ENCODE measurements at places on chromosomes 1 and 21.

DNA sequence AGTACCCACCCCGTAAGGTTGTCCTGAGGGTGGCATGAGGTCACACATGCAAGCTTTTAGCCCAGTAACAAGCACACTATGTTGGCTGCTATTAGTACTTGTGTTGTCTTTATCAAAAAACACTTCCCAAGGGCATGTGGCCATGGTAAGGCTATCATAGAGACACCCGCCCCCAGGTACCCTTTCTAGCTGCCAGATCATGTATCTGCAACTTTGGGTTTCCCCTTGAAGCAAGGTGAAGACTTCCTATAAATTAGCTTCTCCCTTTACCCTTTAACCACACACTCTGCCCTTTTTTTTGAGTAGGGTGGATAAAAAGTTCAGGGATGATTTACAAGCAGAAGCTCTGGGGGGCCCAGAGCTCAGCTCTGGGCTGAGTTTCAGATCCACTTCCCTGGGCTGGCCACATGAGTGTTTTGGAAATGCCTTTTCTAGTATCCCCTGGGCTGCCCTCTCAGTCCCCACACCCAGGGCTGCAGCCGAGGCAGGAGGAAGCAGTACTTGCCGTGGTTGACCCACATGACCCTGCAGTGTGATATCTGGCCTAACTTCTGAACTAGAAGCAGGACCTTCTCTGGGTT lies 2.0 kb downstream of the ZDHHC18 start:
- no peak for DNase-seq

GRCh38 chr1:92663775-92664174 lies 121.1 kb downstream of the EVI5 start:
- no peak for DNase-seq

DNA sequence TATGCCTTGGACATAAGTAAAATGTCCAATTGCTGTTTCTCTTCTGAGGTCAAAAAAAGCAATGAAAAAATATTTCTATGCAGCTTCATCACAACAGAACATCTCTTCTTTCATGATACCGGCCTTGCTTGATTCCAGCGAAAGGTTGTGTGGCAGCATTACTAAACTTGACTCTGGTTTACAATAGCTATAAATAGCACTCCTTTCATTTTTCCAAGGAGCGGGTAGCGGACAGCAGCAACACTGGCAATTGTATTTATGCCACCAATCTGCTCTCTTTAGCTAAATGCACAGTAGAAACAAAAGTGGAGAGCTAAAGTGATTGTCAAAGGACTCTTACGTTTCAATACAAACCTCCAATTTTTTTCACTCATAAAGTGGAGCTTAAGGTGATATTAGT lies 7.5 kb upstream of the DAB1 start:
- DNase-seq = no peak

- DNase-seq = no peak
Measured at GRCh38 chr1:235008239-235008638, 120.4 kb downstream of the TOMM20 start.

DNA sequence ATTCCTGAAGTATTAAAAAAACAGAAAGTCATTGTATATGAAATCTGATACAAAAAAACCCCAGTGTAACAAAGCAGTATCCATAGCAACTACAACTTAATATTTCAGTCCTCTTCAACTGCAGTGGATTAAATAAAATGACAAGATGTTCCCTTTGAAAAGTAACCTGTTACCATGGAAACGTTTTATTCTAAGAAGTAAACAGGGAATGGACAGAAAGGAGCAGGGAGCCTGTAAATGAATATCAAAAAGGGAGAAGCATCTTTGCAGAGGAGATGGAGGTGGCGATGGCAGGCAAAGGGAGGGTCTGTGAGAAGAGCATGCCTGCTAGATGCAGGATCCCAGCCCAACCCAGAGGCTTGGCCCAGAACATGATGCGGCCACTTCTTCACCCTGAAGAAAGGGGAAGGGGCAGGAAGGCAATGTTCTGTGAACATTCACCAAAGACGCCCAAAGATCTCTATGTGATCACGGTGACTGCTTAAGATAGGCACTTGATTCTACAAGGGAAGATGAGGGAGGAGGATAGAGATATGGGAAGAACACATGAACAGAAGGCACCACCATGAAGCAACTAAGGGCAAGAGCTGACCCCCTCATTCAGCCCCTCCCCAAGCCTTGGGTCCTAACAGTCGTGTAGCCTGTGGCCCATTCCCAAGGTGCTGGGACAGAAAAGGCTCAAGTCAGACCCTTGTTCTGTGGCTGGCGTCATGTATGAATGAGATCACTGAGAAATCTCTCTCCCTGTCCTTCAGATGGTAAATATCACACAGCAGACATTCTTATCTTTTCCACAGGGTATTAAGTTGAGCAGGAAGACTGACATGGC lies 200.0 kb downstream of the SLC45A1 start:
- DNase-seq = peak; percentile 19

DNA sequence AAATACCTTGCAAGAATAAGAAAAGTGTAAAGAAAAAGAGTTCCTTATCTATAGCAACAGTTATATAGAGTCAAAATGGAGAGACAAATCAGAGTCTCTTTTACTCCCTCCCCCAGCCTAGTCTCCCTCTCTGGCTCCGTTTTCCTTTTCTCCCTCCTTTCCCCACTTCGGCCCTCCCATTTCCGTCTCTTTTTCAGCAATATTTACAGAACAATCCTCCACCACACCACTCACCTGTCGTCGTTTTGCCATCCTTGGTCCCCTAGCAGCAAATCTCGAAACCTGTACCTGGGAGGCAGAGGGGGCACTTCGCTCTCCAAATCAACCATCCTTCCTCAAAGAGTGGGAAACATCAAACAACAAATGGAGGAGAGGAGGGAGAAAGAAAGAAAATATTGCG lies 259 bp downstream of the KCNT2 start:
- DNase-seq = no peak

GRCh38 chr1:115975569-115976061 lies 698 bp upstream of the SLC22A15 start:
- DNase-seq = no peak
